ENCODE measurements at places on chromosomes 1 and 21.

- DNase-seq, result no peak
Measured at GRCh38 chr1:162070094-162070748, 730 bp downstream of the NOS1AP start.

DNA sequence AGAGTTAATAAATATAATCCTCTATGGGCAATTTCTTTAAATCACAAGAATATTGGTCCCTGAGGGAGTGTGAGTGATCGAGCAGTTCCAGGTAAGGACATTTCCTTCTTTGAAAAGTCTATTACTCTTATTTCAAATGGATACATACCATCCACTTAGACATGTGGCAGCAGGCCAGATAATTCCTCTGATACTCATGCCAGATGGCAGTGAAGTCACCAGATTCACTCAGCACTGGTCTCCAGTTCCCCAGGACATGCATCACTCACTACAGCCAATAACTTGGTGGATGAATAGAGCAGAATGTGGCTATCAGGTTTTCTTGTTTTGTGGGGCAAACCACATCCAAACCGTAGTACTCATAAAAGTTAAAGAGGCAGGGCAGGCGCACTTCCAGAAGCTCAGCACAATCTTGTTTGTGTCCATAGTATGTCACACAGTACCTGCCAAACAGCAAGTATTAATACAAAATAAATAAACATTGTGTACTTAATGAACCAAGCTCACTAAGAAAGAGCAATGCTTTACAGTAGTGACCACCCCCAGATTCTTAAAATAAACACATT, 74.2 kb upstream of the CD53 start:
- DNase-seq, result no peak

DNA sequence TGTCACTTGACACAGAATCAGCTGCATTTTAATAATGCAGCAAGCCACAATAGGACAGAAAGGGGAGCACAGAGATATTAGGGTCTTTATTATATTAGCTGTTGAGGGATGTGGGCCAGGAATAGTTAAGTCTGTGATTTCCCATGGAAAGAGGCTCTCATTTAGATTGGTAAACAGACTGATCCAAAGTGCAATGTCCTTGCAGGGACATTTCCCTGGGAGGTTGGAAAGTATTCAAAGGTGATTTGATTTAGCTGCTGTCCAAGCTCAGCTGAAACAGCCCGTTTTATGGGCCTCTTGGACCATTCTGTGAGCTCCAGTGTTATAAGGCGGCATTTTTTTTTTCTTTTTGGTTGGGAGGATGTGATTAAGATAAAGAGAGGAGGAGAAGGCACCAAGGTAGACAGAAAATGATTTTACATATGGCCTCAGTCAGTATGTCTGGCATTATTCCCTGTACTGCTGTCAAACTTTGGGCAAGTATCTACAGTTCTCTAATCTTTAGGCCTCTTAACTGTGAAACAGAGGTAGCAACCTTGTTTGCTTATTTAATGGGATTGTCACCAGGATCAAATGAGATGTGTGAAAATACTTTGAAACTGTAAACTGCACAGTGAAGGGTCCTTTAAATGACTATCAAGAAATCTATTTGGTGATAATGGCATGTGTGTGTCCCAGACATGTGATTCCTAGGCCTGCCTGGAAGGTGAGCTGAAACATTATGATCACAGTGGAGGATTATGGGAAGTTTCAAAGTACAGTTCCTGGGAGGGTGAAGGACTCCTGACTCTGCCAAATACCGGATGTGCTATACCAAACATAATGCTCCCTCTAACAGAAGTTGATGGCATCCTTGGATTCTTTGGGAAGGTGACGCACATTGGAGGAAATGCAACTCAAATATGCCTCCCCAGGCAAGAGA, 62.2 kb downstream of the NOS1AP start:
- no peak for DNase-seq

GRCh38 chr1:18121072-18121820, 13.6 kb downstream of the IGSF21 start:
- no peak for DNase-seq

- DNase-seq, result no peak
Measured at GRCh38 chr1:226491093-226491850, 57.3 kb upstream of the STUM start.

- no peak for DNase-seq
Measured at GRCh38 chr1:147609358-147609757, 61.0 kb downstream of the ACP6 start.

DNA sequence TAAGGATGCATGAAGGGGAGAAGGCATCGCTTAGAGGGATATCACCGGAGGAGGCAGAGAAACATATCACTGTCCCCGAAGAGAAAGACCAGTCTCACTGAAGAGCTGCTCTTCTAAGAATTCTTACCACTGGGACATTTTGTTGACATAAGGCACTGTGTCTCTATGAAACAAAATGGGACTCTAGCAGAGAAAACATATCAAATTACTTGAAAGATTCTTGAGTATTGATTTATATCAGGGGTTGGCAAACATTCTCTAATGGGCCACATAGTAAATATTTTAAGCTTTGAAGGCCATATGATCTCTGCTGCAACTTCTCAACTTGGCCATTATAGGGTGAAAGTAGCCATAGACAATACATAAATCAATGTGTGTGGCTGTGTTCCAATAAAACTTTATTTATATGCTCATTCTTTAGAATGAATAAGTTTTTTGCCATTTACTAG, 41.0 kb upstream of the GREM2 start:
- DNase-seq, result no peak

DNA sequence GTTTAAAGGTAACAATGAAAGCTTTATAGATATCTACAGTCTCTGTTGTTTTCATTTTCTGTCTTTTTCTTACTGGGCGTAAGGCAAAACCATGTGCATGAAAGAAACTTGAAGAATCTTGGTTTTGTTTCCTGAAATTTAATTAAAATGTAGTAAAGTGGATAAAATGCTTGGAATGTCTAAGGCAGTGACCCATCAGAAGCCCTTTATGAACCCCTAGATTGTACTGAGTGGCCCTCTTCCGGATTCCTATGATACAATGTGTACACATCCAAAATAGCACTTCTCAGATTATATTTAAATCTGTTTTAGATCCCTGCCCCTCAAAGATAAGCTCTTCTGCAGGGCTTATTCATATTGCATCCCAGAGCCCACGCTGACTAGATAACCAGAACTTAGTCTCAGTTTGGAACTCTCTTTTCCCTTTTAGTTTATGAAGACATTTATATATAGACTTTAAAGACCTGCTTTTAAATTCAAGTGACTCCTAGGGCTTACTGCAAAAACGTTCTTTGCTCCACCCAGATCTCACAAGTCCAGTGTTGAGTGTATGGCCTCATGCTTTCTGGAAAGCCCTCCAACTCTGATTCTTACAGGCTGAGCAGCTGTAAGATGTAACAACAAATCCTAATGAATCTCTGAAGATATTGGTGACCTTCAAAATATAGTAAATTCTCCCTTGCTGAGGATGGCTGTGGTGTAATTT, 142.9 kb downstream of the LRRC7 start:
- no peak for DNase-seq

- no peak for DNase-seq
Measured at GRCh38 chr1:90761781-90762589, 44.9 kb upstream of the BARHL2 start.

All from left renal pelvis (tissue), 4 donors.